ENCODE measurements at places on chromosomes 7 and 10.

GRCh38 chr7:47501406-47501805 lies 80.5 kb downstream of the TNS3 start:
- no peak for DNase-seq

- no peak for DNase-seq
Measured at GRCh38 chr7:91140982-91141381, 123.3 kb upstream of the FZD1 start.

DNA sequence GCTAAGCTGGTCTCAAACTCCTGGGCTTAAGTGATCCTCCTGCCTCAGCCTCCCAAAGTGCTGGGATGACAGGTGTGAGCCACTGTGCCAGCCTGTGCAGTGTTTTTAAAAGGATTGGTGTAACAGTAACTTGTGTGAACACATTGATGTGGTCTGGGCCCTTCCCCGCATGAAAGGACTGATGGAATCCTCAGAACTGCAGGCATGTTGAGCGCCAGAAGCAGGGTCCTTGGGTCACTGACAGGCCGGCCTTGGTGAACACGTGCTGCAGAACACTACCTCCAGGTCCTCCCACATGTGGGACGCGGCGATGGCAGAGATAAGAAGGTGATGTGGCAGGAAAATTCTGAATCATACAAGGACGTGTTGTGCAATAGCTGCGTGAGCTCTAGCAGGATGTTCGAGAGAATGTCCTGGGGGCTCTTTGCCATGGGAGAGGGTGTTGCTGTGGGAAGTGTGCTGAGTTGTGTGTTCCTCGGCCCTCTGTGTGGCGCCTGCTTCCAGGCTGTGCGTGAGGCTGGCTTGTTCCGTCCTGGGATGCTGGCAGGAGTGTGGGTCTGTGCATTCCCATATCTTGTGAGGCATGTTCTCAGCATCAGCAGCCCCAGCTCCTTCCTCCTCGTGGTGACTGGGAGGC lies 68.2 kb downstream of the DNAJB6 start:
- DNase-seq, result peak; percentile 94

- DNase-seq, result peak; percentile 50
Measured at GRCh38 chr10:182441-183201, 47.4 kb downstream of the ZMYND11 start.

DNA sequence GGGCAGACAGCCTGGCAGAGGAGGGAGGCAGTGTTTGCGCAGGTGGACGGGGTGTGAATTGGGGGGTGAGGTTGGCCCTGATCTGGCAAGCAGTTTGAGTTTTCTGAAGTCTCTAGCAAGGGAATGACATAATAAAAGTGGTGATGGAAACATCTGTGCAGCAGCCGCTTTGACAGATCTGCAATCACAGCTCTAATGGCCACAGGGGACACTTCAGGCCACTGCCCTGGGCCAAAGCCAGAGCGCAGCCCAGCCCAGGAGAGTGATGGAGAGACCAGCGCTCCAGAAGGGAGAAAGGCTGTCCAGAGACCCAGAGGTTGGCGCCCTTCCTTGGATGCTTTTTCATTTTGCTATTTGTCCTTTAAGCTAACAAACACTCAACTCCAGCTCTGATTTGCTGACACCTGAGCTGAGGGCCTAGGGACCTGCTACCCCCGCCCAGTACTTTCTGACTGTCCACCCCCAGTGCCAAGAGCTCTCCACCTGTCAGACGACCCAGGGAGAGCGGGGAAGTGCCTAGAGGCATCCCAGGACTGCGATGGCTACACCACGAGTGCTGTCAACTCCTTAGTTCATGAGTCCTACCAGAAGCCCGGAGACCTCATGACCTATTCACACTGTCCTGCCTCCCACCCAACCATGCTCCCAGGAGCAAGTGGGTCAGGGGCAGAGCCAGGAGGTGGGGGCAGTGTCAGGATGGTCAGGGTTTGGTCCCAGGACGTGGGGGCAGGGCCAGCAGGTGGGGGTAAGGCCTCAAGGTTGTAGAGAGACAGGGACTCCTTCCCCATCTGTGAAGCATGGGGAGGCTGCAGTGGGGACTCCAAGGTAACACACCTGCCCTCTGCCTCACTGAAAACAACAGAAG lies 112.6 kb downstream of the PRKAG2 start:
- DNase-seq, result no peak

GRCh38 chr7:157194948-157195347 lies 56.2 kb downstream of the UBE3C start:
- no peak for DNase-seq

DNA sequence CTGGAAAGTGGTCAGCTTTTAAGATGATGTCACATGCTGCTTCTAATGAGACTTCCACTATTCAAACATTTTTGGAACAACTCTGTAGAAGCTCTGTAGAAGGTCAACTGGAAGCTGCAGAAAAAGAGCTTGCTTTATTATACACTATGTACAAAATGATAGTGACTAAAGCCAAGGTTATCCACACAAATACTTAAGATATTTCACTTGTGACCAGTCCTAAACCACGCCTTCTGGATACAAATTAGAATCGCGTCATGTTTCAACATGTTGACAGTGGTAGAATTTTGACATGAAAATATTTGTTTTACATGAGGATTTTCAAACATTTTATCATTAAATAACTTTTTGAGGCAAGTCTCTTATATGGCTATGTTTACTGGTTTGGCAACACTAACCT lies 499.6 kb upstream of the PHF14 start:
- peak; percentile 81 for DNase-seq

GRCh38 chr7:30594048-30594539 lies 584 bp upstream of the GARS1 start:
- DNase-seq, result peak; percentile 42

DNA sequence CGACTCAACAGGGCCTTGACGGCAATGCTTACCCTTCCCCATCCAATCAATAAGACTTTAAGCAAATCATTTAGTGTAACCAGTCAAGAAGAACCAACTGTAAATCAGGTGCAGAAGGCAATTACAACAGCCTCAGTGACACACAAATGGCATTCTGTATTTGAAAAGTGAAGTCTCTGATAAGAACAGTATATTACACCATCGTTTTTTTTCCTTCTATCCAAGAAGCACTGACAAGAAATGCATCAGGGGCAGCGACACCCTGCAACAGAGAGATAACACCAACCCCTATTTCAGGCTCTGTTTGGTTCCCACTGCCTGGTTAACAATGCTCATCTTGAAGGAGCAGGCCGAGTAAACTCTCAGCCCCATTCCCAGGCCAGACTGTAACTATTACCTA lies 204.0 kb upstream of the AOAH start:
- DNase-seq, result no peak

DNA sequence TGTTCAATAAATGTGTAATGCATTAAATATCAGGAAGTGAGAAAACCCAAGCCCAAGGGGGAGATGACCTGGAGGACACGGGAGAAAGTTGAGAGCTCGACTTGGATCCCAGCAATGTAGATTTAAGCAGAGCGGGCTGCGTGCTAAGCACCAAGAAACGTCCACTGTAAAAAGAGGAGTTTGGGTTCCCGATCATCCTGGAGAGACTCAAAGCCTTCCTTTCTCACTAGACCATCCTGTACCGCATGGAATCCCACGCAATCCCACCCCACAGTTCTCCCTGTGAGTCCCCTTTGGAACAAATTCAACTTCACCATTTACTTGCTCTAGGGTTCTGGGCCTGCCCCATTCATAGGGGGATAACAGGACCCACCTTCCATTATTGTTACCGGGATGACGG lies 2.4 kb downstream of the TRPV6 start:
- DNase-seq, result no peak

DNA sequence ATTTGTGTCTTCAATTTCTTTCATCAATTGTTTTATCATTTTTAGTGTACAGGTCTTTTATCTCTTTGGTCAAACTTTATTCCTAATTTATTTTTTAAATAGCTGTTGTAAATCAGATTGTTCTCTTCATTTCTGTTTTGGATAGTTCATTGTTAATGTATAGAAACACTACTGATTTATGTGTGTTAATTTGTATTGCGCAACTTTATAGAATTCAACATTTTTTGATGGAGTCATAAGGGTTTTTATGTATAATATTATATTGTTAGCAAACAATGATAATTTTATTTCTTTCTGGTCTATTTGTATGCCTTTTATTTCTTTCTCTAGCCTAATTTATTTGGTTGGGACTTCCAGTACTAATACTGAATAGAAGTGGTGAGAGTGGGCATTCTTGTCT lies 181.2 kb downstream of the CCDC7 start:
- DNase-seq, result no peak

DNA sequence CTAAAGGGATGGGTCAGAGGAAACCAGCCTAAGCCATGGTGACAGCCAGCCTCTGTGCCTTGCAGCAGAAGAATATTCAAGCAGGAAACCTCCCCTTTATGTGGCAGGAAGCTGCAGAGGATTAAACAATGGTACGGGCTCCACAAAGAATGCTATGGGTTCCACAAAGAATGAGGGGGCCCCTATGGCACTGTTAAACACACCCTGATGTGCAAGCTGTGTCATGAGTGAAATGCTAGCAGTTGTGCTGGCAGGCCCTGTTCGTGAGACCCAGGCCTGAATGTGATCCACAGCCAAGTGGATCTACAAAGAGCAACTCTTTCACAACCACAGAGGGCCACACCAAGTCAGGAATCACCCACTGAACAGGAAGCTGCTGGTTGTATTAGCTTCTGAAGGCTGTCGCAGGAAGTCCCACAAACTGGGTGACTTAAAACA lies 68.9 kb downstream of the MYOF start:
- DNase-seq, result peak; percentile 74

DNA sequence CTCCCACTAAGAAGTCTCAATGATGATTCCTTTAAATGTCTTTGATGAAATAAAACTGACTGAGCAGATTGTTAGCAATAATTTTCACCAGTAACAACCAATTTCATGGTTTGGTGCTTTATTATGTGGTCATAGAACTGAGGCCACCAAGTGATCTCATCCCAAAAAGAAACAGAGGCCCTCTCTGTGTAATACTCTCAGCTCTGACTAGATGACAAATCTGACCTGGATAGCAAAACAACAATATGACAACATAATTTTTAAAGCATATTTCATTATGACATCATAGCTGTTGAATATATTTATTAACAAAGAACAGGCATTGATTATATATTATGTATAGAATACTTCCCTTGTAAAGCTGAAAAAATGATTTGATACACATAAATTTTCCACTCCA lies 5.9 kb downstream of the SEMA3E start:
- DNase-seq, result no peak

GRCh38 chr10:3935141-3935540 lies 150.1 kb upstream of the KLF6 start:
- DNase-seq, result peak; percentile 56

DNA sequence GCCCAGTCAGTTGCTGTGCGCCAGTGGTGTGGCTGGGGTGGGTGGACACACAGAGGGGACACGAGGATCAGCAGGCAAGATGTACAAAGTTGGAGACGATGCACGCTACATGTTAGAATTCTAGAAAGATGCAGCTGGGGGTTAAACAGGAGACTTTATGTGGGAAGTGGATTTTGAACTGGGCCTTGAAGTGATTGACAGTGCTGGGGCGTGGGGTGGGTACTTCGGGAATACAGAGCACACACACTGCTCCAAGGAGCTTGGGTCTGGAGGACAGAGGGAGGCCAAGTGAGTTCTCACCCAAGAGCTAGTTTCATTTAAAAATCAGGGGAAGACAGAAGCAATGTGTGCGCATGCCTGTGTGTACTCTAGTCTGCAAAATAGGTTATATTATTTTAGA lies 87.1 kb downstream of the CREM start:
- DNase-seq, result no peak

Measured in epithelial cell of esophagus (primary cell).